M059J (cell line): ENCODE measurements at places on chromosomes 3 and 15.
A peak's percentile ranks its signal among the peaks of the same experiment; 100 is the strongest.

GRCh38 chr3:39189959-39190269 is 2.5 kb downstream of the XIRP1 start:
- DNase-seq, result peak; percentile 65

DNA sequence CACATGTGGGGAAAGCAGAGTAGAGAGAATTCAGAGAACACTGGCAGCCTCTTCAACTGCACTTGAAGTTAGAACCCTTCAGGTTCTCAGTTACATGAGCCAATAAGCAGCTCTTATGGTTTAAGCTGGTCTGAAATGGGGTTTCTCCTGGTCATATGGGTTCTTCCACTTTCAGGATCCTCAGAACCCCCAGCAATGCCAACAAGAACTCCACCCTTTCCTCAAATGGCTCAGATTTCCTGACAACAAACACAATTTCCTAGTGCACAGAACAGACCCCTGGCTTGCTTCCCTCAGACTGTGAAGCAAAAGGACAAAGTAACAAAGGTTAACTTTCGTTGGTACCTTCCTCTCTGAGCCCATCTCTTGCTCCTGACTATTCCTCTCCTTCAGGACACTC is 23.9 kb upstream of the FRMD4B start:
- no peak for DNase-seq

GRCh38 chr3:151012753-151013152 is 40.2 kb upstream of the CLRN1 start:
- DNase-seq, result no peak

DNA sequence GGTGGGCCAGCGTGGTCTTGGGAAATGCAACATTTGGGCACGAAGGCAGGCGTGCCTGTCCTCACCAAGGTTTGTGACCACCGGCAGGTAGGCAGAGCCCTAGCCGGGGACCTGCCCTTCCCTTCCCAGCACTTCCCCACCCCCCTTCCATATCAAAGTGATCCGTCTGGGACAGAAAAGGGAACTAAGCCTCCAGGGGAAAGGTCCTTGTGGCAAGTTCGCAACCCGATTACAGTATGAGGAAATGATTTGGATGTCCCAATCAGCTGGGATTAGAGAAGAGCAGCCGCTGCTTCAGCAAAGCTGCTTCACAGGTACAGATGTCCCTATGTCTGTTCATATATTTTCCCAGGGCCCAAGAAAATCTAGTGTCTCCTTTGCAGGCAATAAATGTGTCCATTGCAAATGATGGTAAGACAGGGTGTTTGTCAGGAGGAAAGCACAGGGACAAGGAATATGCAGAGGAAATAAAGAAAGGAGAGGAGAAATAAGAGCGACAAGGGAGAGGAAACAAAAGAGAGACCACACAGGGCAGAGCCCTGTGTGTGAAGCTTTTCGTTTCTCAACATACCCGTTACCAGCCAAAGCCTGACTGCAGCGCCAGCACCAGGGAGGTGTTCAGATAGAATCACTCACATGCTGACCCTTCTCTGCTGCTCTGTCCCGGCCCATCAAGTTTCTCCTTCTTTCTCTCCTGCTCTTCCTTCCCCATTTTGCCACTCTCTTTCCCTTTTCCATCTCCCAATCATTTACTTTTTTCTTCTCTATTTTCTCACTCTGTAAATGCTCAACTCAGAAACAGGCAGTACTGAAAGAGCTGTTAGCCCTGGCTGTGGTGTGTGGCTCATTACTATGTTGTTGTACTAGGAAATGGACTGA is 17.4 kb upstream of the SECISBP2L start:
- DNase-seq, result no peak
